CD4-positive, alpha-beta memory T cell (primary cell): ENCODE measurements at places on chromosomes 6 and 20.
A peak's percentile ranks its signal among the peaks of the same experiment; 100 is the strongest.

- no peak for DNase-seq
Measured at GRCh38 chr6:3798055-3798919, 46.8 kb upstream of the PXDC1 start.

GRCh38 chr20:45798935-45799642, 7.3 kb downstream of the DNTTIP1 start:
- DNase-seq = peak; percentile 56

GRCh38 chr6:158027590-158028285, 46.1 kb downstream of the SYNJ2 start:
- DNase-seq = no peak

- DNase-seq = no peak
Measured at GRCh38 chr6:100342830-100343229, 121.9 kb downstream of the SIM1 start.

GRCh38 chr6:53496797-53497375, 48.0 kb downstream of the GCLC start:
- DNase-seq = no peak

DNA sequence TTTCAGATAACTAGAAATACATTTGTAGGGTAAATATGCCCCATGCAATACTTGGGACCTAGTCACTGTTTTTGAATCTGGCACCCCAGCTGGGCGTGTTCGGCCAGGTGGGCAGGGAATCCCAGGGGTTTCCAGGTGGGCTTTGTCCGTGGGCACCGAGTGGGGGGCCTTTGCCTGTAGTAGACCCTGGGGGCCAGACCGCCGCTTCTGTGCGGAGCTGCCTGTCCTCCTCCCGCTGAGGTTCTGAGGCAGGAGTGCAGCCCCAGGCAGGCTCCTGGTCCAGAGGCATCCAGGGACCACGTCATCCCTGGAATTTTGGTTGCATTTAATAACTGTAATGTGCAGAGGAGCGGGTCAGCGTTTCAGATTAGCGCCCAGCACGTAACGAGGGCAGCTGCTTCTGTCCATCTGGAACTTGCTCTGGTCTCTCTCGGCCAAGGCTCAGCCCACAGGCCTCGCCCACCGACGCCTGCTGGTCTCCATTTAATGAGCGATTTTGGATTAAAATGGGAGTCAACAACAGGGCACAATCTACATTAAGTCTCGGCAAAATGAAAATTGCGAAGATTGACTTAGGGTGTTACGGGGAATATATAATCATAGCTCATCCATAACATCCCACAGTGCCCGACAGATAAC, 12.8 kb downstream of the BHLHE23 start:
- DNase-seq = no peak

DNA sequence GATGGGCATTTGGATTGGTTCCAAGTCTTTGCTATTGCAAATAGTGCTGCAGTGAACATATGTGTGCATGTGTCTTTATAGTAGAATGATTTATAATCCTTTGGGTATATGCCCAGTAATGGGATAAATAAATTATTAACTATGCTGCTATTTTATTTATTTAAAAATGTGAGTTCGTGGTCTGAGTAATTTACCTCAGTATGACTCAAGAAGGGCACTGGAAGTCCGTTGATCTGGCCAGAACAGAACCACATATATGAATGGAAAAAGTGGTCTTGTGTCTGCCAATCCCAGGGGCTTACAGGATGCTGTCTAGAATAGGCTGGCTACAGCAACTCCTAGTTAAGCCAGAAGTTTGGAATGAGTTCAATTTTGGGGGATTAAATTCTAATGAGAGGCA, 27.6 kb upstream of the HLA-C start:
- no peak for DNase-seq

DNA sequence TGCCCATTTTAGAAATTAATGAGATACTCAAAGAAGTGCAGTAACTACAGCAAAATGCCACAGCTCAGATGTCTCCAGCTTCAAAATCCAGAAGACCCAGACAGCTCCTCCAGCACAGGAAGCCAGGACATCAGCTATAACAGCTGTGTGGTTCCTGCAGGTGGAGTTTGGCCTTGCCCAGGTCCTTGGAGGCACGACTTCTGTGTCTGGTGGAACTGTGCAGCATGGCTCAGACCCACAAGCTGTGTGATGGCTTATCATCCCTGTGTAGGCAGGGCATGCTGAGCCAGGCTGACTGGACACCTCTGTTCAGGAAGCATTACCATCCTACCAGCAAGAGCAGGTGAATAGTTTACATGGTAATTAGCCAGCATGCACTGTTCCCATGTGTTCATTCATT, 26.5 kb upstream of the CD93 start:
- DNase-seq = no peak

GRCh38 chr6:41411961-41412360, 76.6 kb downstream of the NCR2 start:
- no peak for DNase-seq

GRCh38 chr20:14700639-14700960, 363.2 kb upstream of the FLRT3 start:
- no peak for DNase-seq

DNA sequence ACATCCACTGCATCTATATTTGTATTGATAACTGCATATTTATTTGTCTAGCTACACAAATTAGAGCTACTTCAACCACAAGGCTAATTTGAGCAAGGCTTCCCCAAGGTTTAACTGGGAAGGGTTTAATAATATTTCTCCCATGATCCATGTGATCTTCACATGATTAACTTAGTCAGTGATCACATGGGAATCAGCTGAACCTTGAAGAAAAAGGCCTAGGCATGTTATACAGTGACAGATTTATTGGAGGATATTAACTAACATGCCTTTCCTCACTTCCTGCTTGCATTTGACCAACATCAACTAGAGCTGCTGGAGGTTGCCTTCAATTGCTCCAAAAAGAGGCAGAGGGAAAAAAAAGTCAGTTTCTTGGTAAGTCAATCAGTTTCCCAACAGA, 417.0 kb downstream of the HAO1 start:
- no peak for DNase-seq

GRCh38 chr20:51366155-51366886, 176.2 kb downstream of the NFATC2 start:
- no peak for DNase-seq

DNA sequence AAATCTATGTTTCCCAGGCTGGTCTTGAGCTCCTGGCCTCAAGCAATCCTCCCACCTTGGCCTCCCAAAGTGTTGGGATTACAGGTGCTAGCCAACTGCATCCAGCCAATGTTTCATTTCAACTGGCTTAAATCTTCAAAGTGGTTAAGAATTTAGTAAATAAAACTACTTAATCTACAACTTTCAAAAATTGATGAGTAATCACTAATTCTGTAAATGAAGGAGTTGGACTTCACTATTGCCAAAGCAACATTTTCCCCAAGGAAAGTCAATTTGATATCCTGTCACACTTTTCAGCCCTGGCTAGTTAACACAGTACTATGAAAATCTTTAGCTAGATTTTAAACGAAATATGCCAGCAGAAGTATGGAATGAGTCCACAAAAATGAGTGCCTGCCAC, 3.8 kb downstream of the TOMM6 start:
- no peak for DNase-seq

DNA sequence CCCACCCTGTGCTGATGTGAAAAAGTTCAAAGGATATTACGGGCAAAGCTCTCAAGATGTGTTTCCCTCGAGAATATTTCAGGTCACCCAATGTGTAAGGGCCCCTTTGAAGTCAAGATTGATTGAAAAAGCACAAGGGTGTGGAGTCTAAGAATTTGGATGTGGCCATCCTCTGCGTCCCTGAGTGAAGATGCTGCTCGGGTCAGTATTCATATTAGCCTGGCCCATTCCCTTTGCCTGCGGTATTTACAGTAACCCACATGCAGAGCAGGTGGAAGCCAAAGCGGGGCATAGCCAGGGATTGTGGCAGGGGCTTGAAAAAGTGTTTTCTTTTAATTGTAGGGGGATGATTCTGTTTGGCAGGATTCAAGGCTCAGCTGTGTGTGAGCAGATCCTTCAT, 211.0 kb downstream of the TSHZ2 start:
- no peak for DNase-seq

DNA sequence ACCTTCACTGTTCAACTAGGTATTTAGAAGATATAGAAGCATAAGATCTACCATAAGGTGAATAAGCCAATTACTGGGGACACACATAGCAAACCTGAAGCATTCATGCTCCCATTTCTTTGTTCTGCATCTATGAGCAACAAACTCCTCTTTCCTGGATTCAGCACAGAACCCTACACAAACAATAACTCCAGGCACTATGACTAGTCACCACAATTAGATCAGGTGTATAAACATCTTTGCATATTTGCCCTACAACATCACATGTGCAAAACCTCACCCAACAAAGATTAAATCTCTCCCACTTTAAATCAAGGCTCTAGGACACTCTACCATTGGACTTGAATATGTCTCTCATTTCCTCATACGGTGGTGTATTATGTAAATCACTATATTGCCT, 652.3 kb downstream of the EPHA7 start:
- no peak for DNase-seq

GRCh38 chr6:158625881-158626305, 18.6 kb downstream of the DYNLT1 start:
- DNase-seq = no peak

- no peak for DNase-seq
Measured at GRCh38 chr6:44504301-44504791, 116.8 kb downstream of the CDC5L start.

- DNase-seq = no peak
Measured at GRCh38 chr6:15608396-15608795, 54.4 kb downstream of the DTNBP1 start.

GRCh38 chr6:29977425-29977727, 35.0 kb downstream of the HLA-A start:
- no peak for DNase-seq

GRCh38 chr6:158654498-158654897, 4.6 kb downstream of the SYTL3 start:
- no peak for DNase-seq

DNA sequence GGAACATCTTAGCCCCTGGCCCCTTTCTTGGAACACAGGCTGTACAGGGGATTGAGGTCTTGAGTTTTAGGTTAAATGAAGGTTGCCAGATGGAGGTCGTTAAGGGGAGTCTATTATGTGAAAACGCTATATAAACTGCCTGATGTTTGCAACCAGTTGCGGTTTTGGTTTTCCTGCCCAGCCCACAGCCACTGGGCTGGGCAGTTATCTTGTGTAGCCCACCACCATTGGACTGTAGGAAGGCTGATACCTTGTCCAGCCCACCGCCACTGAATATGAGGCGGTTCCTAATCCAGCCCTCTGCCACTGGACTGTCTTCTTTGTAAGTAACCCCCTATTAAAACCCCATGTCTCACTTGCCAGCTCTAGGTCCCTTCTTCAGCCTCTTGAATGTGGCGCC, 42.3 kb upstream of the COL21A1 start:
- DNase-seq = no peak

DNA sequence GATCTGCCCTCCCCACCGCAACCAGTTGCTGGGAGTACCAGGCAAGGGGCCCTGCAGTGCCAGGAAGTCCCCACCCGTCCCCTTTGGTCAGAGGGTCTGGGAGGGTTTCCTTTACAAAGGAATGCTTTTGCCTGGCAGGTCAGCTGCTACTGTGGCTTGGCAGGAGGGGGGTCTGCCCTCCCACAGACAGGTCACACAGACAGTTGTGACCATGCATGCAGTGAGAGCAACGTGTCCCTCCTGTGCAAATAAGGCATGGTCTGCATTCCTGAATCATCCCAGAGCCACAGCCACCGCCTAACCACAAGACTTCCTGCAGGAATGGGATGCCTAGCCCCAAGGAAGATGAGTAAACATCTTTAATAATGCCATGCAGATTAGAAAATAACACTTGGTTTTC, 439 bp upstream of the F13A1 start:
- no peak for DNase-seq
